ENCODE measurements at places on chromosomes 11 and 22.

GRCh38 chr22:28369854-28370253, 309.8 kb downstream of the TTC28 start:
- DNase-seq, result no peak

DNA sequence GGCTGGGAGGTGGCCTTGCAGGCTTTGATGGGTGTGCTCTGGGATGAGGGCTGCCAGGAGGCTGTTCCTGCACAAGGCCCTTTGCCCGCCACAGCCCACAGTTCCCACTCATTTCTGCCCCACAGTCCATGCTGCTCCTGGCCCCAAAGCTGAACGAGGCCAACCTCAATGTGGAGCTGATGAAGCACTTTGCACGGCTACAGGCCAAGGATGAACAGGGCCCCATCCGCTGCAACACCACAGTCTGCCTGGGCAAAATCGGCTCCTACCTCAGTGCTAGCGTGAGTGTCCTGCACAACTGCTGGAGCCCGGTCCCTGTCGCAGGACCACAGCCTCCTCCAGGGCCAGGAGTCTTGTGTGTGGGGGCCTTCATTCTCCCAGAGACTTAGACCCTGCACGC, 10.2 kb downstream of the SCYL1 start:
- peak; percentile 22 for DNase-seq

GRCh38 chr11:33207408-33207985, 46.2 kb upstream of the CSTF3 start:
- peak; percentile 35 for DNase-seq

- peak; percentile 81 for DNase-seq
These were observed 115.9 kb downstream of the CEP164 start for GRCh38 chr11:117443266-117444186.

GRCh38 chr11:122486793-122487495, 168.6 kb upstream of the UBASH3B start:
- DNase-seq, result no peak
